ENCODE measurements at places on chromosomes 5 and 9.

DNA sequence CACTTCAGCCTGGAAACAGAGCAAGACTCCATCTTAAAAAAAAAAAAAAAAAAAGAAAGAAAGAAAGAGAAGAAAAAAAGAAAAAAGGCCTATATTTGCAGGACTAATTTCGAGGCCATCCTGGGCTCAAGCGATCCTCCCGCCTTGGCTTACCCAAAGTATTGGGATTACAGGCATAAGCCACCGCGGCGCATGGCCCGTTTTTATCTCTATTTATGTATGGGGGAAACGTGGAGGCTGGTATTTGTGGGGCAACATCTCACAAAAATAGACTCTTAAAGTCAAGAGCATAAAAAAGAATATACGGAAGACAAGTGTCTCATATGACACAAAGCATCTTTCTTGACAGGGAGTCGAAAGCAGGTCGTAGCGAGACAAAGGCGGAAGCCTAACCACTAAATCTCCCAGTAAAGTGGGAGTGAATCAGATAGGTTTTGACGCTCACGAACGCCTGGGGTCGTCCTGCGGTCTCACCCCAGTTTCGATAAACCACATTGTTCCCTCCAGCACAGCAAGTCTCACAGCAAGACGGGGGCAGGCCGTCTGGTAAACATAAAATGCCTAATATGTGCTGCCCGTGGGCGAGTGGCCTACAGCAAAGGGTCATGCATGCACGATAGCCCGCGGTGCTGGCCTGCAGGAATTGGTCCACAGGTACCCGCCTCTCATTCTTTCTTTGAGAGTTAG is 1.8 kb upstream of the TRIM41 start:
- DNase-seq, result peak; percentile 55

DNA sequence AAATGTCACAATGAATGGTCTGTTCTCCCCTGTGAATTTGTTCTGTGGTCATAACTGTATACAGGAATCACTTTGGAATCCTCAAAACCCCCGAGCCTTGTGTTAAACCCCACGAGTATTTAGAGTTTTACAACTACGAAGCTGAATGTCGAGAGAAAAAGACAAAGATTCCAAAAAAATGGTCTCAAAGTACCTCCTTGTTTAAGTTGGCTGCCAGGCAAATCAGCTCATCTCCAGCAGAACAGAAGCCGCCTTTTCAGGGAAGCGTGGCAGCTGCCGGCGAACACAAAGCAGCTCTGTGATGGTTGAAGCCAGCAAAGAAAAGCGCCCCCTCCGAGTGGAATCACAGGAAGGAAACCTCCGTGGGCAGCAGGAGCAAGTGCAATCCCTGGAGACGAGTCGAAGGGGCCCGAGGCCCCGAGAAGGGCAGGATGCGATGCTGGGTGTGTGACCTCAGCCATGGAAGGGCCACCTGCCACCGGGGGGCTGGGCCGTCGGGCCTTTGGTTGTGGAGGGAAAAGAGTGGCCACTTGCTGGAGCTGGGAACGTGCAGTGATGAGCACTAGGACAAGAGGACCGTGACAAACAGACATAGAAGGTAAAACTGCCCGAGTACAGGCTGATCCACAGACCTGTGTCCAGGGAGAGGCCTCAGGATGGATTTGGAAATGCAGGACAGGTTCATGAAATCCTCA is 706.4 kb downstream of the SEMA5A start:
- DNase-seq, result no peak

DNA sequence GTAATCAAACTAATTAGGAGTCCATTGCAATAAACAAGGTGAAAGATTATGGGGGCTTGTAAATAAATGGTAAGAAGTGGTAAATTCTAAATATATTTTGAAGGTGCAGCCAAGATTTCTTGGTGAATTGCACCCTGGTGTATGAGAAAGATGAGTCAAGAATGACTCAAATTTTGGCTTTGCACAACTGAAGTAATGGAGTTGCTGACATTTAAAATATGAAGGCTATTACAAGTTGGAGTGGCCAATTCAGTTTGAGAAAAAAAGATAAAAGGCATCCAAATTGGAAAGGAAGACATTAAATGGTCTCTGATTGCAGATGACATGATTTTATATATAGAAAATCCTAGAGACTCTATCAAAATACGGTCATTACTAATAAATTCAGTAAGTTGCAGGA is 2330.6 kb downstream of the MAT2B start:
- no peak for DNase-seq

GRCh38 chr5:142568996-142569335 is 116.9 kb downstream of the FGF1 start:
- DNase-seq, result no peak

DNA sequence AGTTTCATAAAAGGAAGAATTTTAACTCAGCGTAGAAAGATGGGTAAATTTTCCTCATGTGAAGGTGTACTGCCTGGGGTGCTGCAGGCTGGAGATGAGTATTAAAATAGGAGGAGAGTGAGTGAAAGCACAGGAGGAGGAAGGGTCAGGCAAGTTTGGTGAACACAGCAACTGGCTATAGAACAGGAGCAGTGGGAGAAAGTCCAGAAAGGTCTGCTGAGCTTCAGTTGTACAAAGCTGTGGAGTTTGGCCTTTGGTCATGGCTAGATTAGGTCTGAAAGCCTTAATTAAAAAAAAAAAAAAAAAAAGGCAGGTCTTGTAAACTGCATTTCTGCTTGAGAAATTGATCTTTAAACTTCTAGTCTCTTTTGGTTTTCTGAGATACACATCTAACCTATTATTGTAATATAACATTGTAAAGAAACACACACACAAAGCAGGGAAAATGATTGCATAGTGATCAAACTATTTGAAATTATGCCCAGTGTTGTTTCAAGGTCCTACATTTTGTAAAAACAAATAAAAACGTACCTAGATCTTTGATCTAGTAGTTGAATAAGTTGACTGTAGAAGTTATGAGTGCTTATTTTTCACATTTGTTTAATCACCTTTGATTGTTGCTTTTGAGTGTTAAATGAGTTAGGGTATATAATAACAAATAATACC is 43.6 kb downstream of the MAP3K1 start:
- DNase-seq, result no peak

DNA sequence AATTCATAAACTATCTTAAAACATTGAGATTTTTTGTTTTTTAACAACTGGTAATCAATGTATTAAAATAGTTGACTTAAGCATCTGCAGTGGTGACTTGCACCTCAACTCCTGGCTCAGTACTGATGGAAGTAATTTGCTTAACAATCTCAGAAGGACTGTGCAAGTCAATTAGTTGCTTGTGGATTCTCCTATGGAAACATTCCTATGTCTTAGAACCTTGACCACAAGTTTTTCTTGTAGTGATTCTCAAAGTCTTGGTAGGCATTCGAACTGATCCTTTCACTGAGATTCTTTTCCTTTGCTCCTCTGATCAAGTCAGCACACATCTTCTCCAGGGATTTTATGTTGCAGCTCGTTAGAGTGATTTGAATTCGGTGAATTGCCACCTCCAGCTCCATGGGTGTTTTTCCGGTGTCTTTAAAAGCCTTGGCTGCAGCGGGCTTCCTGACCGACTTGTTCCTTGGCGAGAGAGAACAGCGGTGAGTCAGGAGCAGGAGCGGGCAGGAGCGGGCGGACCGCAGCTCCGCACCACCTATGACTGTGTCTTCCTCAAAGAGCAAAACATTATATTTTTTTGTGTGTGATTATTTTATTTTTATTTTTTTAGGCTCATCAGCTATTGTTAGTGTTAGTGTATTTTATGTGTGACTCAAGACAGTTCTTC is 21.1 kb downstream of the HMGXB3 start:
- DNase-seq, result no peak

- DNase-seq, result no peak
Measured at GRCh38 chr5:138315751-138316278, 15.8 kb downstream of the CDC25C start.

GRCh38 chr5:143560378-143560777 is 156.9 kb upstream of the NR3C1 start:
- DNase-seq, result no peak

- no peak for DNase-seq
Measured at GRCh38 chr5:17224858-17225511, 7.6 kb downstream of the BASP1 start.

- DNase-seq, result no peak
Measured at GRCh38 chr9:132639322-132639721, 30.5 kb downstream of the DDX31 start.

GRCh38 chr5:78650531-78650930 is 2.0 kb upstream of the LHFPL2 start:
- DNase-seq, result no peak

DNA sequence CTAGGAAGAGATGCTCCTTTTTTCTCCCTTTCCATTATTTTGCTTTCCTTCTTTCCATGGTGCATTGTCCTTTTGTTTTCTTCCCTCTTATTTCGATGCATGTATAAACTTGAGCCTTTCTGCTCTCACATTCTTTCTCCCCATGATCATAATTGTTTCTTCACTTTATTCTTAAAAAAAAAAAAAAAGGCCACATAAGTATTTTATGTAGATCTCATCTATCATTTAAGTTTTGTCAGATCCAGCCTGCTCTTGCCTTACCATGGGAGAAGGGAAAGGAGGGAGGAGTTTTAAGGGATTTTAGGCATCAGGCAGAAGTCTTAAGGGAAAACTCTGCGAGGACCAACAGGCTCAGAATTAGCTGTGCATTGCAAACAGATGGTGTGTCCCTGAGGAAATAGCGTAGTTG is 11.1 kb downstream of the TGFBR1 start:
- no peak for DNase-seq

- no peak for DNase-seq
Measured at GRCh38 chr5:168878135-168878745, 299.1 kb upstream of the PANK3 start.

- DNase-seq, result no peak
Measured at GRCh38 chr9:137876269-137876668, 1.3 kb upstream of the CACNA1B start.

DNA sequence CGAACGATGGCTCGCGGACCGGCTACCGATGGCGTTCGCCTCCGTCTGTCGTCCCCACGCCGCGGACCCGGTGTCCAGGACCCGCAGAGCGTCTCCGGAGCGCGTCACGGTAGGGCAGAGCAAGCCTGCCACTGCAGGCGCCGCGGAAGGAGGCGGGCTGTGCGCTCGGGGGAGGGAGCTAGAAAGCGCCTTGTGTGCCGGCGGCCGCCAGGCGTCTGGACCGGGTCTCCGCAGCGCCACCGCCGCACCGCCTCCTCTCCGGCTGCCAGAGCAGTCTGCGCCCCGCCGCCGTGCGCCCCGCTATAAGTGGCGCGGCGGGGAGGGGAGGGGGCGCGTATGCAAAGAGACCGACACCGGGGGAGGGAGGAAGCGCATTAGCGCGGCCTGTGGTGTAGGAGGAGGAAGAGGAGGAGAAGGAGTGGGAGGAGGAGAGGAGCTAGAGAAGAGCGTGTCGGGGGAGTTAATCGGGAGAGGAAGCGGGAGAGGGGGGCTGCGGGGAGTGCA is at the start of gene ENC1:
TSS of gene ENC1 (minus strand) at position 279 of the 504 bp plus-strand sequence. CDS start 4,243 bp downstream, outside the sequence.
- peak; percentile 39 for DNase-seq

- no peak for DNase-seq
Measured at GRCh38 chr9:78115073-78115472, 83.5 kb upstream of the GNAQ start.

GRCh38 chr5:168409591-168410458 is 76.4 kb upstream of the RARS1 start:
- DNase-seq, result no peak

GRCh38 chr5:124544366-124545055 is 201.9 kb downstream of the ZNF608 start:
- no peak for DNase-seq

DNA sequence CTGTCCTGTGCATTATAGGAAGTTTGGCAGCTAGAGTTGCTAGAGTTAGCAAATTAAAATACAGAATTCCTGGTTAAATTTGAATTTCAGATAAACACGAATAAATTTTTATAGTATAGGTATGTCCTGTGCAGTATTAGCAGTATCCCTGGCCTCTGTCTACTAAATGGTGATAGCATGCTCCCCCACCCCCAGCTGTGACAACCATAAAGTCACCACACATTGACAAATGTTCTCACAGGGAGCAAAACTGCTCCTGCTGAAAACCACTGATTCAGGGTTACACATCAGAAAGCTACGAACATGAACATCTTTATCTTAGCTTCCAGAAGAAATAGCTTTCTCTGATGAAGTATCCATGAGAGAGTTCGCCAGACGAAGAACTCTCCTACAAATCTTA is 91.8 kb upstream of the CCDC112 start:
- no peak for DNase-seq

GRCh38 chr5:173103411-173103810 is 40.9 kb upstream of the BNIP1 start:
- DNase-seq, result no peak

DNA sequence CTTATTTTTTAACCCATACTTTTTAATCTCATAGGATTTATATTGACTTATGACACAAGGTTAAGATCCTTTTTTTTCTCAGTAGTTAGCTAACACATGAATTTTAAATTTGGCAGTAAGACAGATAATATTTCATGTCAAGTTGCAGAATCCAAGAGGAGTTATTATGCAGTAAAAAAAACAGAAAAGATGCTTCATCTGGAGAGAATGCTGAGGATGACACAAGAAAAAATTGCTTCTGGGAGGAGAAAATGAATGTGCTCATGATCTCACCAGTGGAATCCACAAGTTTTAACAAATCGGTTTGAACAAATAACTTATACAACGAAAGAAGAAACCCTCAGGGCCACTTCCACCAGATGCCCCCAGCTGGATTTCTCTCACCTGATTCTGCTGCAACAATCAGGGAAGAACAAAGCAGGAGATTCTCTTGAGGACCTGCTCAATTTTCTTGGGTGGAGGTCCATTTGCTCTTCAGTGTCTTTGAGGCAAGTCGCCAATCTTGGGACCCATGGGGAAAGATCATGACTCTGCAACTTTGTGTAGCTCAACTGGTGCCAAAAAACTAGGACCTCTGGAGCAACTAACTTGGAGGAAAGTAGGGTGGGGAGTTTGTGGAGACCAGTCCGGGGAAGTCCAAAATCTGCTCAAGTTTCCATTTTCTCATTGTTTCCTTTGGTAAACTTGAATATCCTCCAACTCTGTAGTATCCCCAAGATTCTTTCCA is 50.5 kb upstream of the TNFSF15 start:
- DNase-seq, result no peak

DNA sequence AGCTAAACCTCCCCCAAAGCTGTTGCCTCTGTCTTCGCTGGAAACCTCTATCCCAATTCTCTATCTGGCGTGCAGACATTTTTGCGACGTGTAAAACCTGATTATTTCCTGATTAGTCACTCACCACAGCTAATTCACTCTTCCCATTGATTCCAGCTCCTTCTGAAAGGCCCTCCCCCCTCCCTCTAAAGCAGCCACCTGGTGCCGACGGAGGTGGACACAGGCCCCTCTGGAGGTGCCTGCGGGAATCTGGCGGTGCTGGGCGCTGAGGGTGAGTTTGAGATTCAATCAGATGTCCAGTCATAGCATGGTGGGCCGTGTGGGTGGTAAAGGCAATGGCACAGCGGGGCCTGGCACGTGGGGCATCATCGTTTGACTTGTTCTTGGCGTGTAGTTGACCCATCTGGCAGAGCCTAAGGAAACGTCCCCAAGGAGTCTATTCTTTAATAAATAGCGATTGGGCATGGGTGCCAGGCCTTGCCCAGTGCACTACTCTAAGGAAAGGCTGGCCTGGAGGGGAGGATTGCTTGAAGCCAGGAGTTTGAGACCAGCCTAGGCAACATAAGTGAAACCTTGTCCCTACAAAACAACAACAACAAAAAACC is 271.1 kb upstream of the MVB12B start:
- no peak for DNase-seq
